Colonic mucosa (tissue), 4 donors: ENCODE measurements at places on chromosomes 7 and 10. TPM values are rescaled to one million over a fixed set of nuclear protein-coding genes. Genes with fewer than 3 reads are reported as not detected.

DNA sequence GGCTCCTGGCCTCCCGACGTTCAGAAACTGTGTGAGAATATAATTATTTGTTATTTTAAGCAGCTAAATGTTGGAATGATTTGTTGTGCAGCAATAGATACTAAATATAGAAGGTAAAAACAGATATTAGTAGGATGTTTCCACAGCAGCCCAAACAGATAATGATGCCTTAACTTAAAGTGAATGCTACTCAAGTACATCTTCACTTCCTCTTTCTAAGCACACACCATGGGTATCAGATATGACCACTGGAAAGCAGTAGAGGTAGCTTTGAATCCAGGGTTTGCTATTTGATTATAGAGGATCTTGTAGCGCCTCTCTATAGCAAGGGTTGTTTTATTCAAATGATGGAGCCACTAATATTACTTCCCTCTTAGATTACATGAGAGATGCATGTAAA is 38.2 kb upstream of the BET1 start:
- no peaks in the 10 kb centered on the region for H3K27me3 ChIP-seq
- H3K27ac ChIP-seq, result no peak overlapping the region
- H3K36me3 ChIP-seq, result no peaks in the 10 kb centered on the region
- H3K4me3 ChIP-seq, result no peak overlapping the region
- H3K4me1 ChIP-seq, result no peaks in the 10 kb centered on the region

DNA sequence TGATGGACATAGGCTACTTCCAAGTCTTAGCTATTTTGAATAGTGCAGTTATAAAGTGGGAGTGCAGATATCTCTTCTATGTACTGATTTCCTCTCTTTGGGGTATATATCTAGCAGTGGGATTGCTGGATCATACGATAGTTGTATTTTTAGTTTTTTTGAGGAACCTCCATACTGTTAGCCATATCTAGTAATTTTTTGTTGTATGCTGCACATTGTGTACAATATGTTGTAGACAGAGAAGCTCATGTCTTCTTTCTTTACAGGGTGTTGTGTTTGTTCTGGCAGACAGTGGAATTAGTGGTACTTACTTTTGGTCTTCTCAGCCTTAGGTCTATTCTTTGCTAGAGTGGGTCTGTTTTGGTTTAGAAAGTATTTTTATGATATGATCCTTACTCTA is 13.7 kb upstream of the DIP2C start:
- no peaks in the 10 kb centered on the region for H3K27me3 ChIP-seq
- H3K4me1 ChIP-seq, result no peaks in the 10 kb centered on the region
- no peaks in the 10 kb centered on the region for H3K36me3 ChIP-seq
- H3K4me3 ChIP-seq, result no peak overlapping the region
- H3K27ac ChIP-seq, result no peak overlapping the region

- peak; percentile 43 for DNase-seq
- peak overlapping the region; percentile 86 for H3K27ac ChIP-seq
- no peaks in the 10 kb centered on the region for H3K36me3 ChIP-seq
- no peaks in the 10 kb centered on the region for H3K4me1 ChIP-seq
- peak overlapping the region; percentile 69 for H3K4me3 ChIP-seq
Observed at GRCh38 chr10:6162589-6163356, 40.0 kb upstream of the PFKFB3 start.

NPFFR1 gene
- 0.08 TPM for total RNA-seq

- no peak for DNase-seq
- no peak overlapping the region for H3K4me3 ChIP-seq
- no peaks in the 10 kb centered on the region for H3K4me1 ChIP-seq
- no peaks in the 10 kb centered on the region for H3K36me3 ChIP-seq
Observed at GRCh38 chr7:44980393-44981034, 1.7 kb upstream of the MYO1G start.

- H3K4me3 ChIP-seq, result no peak overlapping the region
- H3K36me3 ChIP-seq, result no peaks in the 10 kb centered on the region
- no peaks in the 10 kb centered on the region for H3K4me1 ChIP-seq
- H3K27me3 ChIP-seq, result no peaks in the 10 kb centered on the region
Observed at GRCh38 chr7:82162289-82162688, 281.3 kb downstream of the CACNA2D1 start.

GRCh38 chr7:50603287-50603686 is 38.1 kb upstream of the DDC start:
- DNase-seq, result no peak
- H3K4me1 ChIP-seq, result no peaks in the 10 kb centered on the region
- H3K27ac ChIP-seq, result no peak overlapping the region
